ENCODE measurements at places on chromosomes 7 and 10.

DNA sequence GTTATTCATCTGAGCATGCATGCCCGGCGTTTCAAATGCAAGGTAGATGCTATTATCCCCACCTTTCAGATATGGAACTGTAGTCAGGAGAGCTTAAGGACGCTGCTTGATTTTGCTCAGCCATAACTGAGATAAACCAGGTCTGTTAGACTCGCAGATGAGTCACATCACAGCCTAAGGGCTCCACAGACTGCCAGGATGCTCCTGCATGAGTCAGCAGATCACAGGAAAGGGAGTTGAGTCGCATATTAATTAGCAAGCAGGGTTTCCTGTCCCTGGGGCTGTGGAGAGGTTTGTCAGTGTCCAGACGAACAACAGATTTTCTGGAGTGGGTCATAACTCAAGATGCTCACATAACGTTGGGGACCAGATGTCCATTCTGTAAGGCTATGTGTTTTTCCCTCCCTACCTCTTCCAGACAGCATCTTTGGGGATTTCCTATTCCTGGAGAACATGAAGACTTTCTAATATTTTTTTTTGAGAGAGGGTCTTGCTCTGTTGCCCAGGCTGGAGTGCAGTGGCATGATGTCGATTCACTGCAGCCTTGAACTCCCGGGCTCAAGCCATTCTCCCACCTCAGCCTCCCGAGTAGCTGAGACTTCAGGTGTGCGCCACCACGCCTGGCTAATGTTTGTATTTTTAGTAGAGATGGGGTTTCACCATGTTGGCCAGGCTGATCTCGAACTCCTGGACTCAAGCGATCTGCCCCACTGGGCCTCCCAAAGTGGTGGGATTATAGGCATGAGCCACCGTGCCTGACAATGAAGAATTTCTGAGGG is 36.7 kb downstream of the PFKFB3 start:
- DNase-seq, result peak; percentile 41

DNA sequence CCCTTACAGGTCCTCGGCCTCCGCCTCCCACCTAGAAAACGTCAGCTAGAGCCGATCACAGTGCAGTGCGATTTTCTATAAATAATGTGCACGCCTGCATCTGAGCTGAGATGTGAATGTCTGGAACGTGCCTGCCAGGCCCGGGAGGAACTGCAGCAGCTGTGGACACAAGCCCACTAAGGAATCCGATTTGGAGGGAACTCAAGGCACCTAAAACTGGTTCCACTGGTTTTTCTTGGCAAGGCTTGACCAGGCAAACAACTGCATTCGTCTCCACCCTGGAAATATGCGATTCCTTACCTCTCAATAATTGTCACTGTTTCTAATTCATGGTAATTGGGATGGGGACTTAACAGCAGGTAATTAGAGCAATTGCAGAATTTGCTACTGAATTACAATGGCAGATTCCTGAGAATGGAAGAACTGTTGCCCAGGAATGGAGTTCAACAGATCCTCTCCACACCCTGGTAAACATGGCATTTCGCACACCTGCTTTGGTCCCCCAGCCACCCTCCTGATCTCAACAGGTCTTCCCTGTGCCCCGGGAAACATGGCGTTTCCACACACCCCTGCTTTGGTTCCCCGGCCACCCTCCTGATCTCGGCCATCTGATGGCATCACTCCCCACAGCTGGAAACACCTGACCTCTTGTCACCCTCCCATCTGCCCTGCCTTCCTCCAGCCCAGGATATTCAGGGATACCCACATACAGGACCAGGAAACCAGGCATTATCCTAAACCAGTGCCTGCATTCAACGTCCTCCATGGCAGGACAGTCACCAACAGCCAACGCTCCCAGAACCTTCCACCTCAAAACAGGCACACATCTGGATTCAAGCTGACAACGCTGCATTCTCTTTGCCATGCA is 76.0 kb downstream of the DIP2C start:
- no peak for DNase-seq

DNA sequence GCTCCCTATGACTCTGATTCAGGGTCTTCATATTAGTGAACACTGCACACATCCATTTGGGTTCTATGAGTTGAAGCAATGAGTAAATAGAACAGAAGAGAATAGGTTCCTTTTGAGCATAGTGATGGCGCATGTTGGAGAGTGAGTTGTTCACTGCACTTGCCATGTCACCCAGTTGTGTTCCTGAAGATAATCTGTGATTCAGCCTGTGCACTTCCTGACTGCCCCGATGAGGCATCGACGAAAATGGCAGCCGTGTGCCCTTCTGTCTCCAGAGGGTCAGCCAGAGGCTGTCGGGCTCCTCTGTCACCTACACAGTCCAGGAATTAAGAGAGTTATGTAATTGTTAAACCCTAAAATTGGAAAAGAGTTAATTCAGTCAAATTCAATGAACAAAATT is 94.7 kb downstream of the GALNT11 start:
- DNase-seq, result no peak

DNA sequence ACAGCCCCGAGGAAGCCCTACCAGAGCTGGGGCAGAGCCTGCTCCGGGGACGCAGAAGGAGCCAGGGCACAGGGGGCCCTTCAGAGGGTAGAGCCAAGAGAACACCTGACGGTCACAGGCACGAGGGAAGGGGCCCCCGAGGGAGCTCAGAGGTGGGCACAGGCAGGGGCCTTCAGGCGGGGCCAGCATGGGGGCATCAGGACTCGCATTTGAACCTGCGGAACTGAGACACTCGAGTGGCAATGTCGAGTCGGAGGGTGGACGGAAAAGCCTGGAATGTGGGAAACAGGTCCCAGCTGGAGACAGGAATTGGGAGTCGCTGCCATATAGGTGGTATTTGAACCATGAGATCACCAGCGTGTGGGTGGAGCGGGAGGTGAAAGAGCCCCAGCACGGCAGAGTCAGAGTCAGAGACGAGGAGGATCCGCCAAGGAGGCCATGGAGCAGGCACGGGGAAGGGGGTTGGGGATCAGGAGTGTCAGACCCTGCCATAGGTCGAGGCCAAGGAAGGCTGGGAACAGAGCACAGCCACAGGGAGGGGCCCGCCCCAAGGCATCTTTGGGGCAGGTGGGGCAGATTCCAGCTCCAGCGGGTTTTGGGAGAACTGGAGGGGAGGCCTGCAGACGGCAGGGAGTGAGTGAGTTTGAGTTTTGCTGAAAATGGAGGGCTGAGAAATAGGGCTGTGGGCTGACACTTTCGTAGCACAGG is 13.8 kb downstream of the STK32C start:
- DNase-seq, result no peak

DNA sequence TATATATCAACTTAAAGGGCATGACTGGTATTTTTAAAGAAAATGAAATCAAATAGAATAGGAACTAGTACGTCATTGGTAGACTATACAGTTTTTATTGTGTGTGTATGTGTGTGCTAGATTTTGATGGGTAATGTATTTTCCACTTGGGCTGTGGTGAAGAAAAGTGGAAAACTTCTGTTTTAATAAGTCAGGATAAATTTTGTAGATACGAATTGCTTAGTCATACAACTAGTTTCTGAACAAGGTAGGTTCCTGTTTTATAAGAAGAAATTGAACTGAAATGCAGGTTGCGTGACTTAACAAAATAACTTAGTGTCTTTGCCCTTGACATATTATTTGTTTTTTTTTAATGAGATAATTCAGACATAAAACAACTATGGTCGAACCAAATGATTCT is 24.3 kb downstream of the UBN2 start:
- DNase-seq, result no peak

- DNase-seq, result no peak
These were observed 45.4 kb downstream of the CUBN start for GRCh38 chr10:17084258-17084657.

DNA sequence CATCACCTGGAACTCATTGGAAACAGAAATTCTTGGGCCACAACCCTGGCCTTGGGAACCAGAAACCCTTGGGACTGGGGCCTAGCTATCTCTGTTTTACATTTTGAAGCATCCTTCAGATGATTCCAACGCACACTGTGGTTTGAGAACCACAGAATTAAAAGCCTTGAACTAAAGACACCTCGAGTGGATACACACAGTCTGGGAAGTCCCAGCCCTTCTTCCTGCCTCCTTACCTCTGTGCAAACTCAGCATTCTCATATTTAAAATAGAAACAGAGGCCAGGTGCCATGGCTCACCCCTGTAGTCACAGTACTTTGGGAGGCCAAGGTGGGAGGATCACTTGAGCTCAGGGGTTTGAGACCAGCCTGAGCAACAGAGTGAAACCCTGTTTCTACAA is 12.9 kb downstream of the NPFFR1 start:
- DNase-seq, result no peak

DNA sequence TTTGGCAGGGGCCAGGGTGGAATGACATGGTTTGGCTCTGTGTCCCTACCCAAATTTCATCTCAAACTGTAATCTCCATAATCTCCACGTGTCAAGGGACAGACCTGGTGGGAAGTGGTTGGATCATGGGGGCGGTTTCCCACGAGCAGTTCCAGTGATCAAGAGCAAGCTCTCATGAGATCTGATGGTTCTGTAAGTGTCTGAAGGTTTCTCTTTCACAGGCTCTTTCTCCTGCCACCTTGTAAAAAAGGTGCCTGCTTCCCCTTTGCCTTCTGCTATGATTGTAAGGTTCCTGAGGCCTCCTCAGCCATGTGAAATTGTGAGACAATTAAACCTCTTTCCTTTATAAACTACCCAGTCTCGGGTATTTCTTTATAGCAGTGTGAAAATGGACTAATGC is 188.3 kb downstream of the CHCHD3 start:
- DNase-seq, result no peak

DNA sequence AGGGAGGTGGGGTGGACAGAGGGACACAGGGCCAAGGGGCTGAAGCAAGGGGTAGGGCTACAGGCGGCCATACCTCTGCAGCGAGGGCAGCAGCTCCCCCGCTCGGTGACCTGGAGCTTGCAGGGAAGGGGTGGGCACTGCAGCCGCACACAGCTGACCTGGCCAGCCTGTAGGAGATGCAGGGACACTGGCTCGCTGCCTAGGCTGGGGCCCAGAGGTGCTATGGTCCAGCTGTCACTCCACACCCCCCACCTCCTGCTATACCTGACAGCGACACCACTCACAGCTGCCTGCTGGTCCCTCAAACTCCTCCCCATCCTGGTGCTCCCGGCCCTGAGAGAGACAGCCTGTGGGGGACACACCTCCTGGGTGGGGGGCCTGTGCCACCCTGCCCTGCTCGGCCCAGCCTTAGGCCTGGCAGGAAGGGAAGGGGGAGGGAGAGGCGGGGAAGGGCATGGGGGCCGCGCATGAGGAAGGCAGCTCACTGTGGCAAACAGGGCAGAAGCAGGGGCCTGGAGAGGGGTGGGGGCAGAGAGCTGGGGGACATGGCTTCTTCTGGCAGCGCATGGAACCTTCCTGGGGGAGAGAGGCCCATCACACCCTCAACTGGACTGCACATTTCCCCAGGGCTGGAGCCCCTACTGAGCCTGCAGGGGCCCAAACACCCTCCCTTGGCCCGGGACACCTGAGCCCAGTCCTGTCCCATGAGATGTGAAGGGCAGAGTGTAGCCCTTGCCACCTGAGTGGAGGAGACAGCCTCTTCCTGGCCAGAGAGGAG is 23.9 kb downstream of the ATP6V1F start:
- no peak for DNase-seq

GRCh38 chr10:49602380-49603023 is 7.6 kb upstream of the SLC18A3 start:
- DNase-seq, result no peak

DNA sequence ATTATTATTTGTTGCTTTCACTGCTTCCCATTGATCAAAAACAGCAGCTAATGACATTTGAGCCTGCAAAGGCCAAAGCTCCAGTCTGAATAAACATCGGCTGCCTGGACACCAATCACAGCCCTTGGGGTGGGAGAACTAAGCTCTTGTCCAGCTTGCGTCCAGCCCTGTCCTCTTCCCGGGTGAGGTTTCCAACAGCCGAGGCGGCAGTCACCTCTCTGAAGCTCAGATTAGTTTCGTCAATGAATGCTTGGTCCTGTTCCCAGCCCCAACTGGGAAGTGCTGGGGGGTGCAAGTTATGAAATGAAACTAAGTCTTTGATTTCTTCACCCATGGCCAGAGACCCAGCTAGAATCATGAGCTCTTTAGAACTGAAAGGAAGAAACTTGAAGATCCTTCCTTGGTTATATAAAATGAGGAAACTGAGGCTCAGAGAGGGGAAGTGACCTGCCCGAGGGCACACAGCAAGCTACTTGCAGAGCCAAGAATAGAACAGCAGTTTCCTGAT is 114.0 kb upstream of the TCF7L2 start:
- DNase-seq, result no peak

GRCh38 chr7:81715984-81716588 is 53.8 kb downstream of the HGF start:
- DNase-seq, result no peak

- no peak for DNase-seq
These were observed 612.8 kb upstream of the MGMT start for GRCh38 chr10:128854204-128854603.

- no peak for DNase-seq
These were observed 35.2 kb downstream of the STK17A start for GRCh38 chr7:43618073-43618472.

DNA sequence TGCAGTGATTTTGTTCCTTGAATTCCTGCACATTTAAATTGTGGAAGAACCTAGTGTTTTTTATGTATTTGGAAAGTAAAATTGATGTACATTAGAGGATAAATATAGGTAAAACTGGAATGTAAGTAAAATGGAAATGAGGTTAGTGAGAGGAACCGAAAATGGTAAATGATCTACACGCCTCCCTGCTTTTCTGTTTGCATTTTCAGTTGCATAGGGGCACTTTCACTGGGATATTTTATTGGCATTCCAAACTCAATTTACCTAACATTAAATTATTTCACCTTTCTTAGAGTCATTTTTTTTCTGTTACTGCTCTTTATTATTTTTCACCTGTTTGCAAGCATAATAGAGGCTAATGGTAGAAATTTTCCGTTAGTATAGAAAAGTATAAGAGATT is 8.0 kb downstream of the CDK13 start:
- no peak for DNase-seq

DNA sequence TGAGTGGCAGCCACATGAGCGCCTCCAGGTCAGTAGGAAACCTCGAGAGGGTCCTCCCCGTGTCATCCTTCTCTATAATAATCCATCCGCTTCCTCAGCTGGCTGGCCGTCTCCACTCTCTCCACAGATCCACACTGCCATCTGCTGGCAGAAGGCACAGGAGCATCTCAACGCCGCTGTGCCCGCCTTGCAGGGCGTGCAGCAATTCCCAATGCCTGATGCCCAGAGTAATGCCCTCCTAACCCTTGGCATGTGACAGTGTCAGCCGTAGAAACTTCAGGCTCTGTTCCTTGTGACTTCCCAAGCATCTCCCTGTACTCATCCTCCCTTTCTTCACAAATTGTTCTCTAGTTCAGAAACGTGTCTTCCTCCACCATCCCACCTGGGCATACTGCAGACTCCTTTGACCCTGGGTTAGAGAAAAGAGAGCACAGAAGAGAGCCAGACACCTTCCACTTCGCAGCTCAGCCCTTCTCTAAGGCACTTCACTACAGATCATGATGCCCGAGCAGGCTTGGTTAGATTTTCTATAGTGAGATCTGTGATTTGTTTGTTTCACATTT is 70.8 kb downstream of the XPNPEP1 start:
- DNase-seq, result peak; percentile 64

- no peak for DNase-seq
These were observed 322.8 kb upstream of the ANKRD30A start for GRCh38 chr10:36802490-36803153.
